ENCODE measurements at places on chromosomes 1 and 21.

DNA sequence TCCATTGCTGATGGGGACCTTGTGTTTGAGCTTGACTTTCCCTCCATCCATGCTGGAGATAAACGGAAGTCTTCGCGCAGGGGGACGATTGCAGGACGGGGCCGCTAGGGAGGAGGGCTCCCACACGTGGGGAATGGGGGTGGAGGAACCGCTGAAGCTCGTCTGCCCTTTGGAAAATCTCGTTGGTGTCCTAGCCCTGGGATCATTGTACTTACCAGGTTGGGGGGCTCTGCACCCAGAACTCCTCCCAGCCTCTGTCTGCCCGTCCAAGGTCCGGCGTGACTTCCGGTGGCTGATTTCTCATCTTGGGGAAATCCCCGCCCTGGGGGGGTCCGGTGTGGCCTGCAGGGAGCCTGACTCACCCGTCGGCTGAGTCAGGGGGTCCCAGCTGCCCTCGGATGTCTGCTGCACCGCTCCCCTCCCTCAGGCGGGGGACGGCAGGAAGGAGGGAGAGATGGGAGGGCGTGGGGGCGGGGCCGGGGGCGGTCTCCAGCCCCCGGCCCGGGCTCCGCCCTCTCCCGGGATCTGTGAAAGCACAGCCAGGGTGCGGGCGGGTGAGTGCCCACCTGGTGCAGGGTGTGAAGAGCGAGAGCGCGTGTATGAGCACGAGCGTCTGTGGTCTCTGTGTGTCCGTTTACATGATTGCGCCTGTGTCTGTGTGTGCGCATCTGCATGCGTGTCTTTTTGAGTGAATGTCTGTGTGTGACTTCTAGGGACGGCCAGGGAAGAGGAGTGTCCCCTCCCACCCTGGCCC is 35.8 kb downstream of the PIK3CD start:
- peak; percentile 51 for DNase-seq

DNA sequence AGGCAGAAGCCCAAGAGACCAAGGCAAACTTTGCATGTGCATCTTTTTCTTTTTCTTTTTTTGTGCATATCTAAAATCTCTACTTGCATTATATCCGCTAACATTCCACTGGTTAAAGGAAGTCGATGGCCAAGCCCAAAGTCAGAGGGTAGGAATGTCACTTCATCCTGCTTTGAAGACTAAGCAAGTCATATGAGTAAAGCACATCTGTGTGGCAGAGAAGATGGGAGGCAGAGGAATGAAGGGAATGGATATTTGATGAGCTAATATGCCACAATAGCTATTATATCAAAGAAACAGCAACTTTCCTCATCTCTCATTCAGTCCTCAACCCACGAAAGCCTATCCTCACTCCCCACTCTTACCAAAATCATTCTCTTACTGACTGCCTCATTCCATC is 59.3 kb downstream of the RNF220 start:
- no peak for DNase-seq

DNA sequence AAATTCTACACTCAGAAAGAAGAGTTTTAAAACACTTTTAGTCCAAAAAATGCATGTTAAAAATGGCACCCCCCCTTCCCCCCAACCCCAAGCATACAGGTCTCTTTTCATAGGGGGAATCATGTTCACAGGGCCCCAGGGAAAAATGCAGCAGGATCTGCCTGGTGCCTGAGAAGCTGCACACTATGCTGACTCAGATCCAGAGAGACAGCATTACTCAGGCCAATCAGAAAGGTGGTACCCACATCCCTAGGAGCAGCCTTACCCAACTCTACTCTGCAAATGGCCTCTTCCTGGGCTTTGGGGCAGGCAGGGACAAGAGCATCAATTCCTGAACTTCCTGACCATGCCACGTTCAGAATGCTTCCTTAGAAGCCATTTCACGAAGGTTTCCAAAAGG is 119.0 kb downstream of the HIVEP3 start:
- no peak for DNase-seq

DNA sequence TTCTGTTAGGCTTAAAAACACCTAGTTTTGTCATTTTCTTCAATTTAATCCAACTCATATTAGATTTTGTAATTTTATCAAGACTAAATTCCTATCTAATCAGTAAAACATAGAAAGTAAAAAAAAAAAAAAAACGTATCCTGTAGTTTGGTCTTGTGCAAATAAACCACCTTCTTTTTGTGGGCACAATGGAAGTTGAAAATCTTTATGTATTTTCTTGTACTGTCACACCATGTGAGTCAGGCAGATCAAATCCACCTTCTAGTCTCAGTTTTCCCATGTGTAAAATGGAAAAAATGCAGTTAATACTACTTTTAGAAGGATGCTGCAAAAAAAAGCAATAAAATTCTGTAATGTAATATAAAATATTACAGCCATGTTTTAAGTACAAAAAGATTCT is 129.8 kb downstream of the CYYR1 start:
- no peak for DNase-seq
